ENCODE measurements at places on chromosomes 7 and 10. TPM values are rescaled to one million over a fixed set of nuclear protein-coding genes. Genes with fewer than 3 reads are reported as not detected.

Gene GNAT3
- polyA plus RNA-seq: not detected

Gene FAM53B
- 8.2 TPM for polyA plus RNA-seq

DNA sequence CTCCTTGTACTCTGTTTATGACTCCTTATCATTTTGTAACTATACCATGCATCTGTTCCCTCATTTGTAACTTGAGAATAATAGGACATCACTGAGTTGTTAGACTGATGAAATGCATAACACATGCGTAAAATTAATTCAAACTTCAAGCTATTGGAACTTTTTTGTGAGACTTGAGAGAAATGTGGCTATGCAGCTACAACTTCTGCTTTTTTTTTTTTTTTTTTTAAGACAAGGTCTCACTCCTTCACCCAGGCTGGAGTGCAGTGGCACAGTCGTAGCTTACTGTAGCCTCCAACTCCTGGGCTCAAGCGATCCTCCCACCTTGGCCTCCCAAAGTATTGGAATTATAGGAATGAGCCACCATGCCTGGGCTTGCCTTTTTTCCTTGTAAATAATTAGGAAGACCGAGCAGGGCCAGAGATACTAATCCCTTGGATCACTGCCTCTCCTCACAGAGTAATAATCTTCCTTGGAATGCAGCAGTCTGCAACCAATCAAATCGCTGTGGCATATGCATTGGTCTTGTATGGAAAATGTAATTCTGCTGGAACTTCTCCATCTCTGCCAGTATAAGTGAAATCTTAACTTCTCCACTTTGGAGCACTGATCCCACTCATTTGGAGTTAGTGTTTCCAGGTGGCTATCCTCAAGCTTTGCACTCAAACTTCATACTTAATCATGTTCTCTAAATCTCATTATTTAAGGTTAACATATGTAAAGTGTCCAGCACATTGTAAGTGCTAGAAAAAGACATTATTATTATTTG lies 2.0 kb upstream of the PANK1 start:
- no peak for DNase-seq

- DNase-seq: no peak
Measured at GRCh38 chr7:92296235-92296634, 50.5 kb downstream of the ANKIB1 start.

DNA sequence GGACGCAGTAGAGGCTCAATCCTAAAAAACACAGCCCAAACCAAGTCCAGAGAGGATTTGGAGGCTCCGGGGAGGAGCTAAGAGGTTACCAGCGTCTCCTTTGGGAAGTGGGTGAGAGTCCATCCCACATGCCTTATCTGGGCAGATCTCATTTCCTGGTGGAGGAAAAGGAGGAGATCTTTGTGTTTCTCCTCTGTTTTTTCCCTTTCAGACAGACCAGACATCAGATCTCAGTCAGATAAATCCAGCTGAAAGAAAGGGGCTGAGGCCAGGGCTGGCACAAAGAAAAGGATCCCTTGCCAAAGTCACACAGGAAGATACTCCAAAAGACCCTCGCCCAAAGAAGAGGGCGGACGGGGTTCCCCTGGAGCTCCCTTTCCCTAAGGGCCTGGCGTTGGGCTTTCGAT lies 58.3 kb upstream of the COMTD1 start:
- DNase-seq: no peak

DNA sequence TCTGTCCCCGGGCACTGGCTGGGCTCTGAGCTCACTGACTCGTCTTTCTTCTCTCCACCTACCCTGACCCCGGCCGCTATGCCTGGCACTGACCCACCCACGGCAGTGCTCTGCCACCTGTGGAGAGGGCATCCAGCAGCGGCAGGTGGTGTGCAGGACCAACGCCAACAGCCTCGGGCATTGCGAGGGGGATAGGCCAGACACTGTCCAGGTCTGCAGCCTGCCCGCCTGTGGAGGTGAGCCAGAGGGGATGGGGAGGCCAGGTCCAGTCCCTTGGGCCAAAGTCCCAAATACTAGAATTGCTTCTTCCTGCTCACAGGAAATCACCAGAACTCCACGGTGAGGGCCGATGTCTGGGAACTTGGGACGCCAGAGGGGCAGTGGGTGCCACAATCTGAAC lies 27.3 kb downstream of the TBATA start:
- no peak for DNase-seq

DNA sequence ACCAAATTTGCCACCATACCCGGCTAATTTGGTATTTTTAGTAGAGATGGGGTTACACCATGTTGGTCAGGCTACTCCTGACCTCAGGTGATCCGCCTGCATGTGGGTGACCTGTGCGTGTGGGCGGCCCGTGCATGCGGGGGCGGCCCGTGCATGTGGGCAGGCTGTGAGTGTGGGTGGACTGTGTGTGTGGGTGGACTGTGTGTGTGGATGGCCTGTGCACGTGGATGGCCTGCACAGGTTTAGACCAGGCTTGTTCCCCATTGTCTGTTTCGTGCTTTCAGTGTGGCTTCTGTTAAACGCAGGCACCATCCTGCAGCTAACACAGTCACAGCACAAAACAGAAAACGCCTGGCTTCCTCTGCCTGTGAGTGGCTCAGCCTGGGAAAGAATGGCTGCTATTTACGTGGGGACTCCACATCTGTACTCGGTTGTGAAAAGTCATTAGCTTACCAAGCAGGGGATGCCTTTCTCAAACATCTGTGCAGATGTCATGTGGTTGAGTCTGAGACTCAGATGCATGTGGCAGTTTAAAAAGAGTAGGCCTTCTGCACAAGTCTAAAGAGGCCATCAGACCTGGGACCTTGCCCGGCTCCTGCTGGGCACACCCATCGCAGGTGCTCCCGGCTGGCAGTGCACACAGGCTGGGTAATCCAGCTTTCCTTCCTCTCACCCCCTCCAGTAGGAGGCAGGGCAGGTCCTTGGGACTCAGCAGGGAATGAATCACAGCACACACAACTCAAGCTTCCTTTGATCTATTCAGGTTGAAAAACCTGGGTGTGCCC lies 91.6 kb downstream of the COBL start:
- DNase-seq: peak; percentile 48

DNA sequence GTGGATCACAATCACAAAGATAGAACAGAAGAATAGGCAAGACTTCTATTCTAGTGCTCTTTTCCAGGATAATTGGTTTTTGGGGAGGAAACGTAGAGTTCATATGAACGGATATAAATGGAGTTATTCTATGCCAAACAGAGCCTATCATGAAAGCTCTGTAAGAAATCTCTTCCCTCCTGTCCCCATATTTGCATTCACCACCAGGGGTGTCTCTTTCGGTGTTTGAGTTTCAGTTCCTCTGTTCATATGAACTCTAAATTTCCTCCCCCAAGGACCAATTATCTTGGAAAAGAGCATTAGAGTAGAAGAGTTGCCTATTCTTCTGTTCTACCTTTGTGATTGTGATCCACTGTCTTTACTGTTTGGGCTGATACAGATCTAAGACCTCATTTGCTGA lies 48.3 kb upstream of the CDC14C start:
- DNase-seq: no peak

GRCh38 chr10:43053825-43054224 lies 23.0 kb upstream of the RET start:
- no peak for DNase-seq

DNA sequence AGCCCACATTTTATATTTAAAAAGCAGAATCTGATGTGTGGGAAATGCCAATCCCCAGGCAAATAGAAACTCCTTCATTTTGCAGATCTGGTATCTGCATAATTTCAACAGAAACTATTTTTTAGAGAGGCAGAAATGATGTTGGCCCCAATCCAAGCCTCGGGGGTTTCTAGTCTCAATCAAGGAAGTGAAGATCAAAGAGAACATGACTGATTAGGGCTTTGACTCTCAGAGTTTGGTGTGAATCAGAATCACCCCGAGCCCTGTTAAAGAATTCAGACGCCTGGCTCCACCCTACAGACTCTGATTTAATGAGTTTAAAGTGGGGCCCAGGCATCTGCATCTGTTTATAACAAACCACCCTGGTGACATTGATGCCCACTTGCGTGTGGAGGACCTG lies 36.7 kb upstream of the UBE2H start:
- no peak for DNase-seq

GRCh38 chr10:60270426-60270825 lies 119.2 kb downstream of the ANK3 start:
- no peak for DNase-seq

- DNase-seq: no peak
Measured at GRCh38 chr7:51259766-51260165, 56.8 kb downstream of the COBL start.

GRCh38 chr7:139731802-139732470 lies 45.9 kb downstream of the HIPK2 start:
- DNase-seq: peak; percentile 84
